T-cell (primary cell): ENCODE measurements at places on chromosomes 7 and 10. TPM values are rescaled to one million over a fixed set of nuclear protein-coding genes. Genes with fewer than 3 reads are reported as not detected.

The CALHM1 gene
- total RNA-seq: not detected

The ANKRD30A gene
- total RNA-seq: not detected

The NHLRC2 gene
- 19.4 TPM for total RNA-seq

The GRID1 gene
- total RNA-seq: not detected

The SPDYE3 gene
- not detected for total RNA-seq

The IQUB gene
- not detected for total RNA-seq

The CNTNAP2 gene
- total RNA-seq: 0.72 TPM

The TM9SF3 gene
- total RNA-seq: 80.5 TPM

The FAM200A gene
- total RNA-seq: 8.7 TPM

The TRIM50 gene
- not detected for total RNA-seq

The ABCB4 gene
- total RNA-seq: 0.96 TPM

The ASZ1 gene
- total RNA-seq: not detected

The C10orf67 gene
- total RNA-seq: not detected

- no peak overlapping the region for H3K27ac ChIP-seq
- H3K36me3 ChIP-seq: no peaks in the 10 kb centered on the region
Measured at GRCh38 chr7:12788171-12788570, 100.7 kb downstream of the ARL4A start.

- DNase-seq: no peak
- no peaks in the 10 kb centered on the region for H3K4me1 ChIP-seq
- no peaks in the 10 kb centered on the region for H3K27me3 ChIP-seq
- H3K36me3 ChIP-seq: no peaks in the 10 kb centered on the region
- no peak overlapping the region for H3K27ac ChIP-seq
- no peak overlapping the region for H3K4me3 ChIP-seq
Measured at GRCh38 chr10:59537501-59537900, 172.1 kb downstream of the SLC16A9 start.

- no peak for DNase-seq
- peaks cover 74% of the 10 kb centered on the region for H3K4me1 ChIP-seq
- no peaks in the 10 kb centered on the region for H3K27me3 ChIP-seq
Measured at GRCh38 chr10:6563075-6563474, 17.0 kb downstream of the PRKCQ start.

GRCh38 chr10:97574374-97575126 is 2.0 kb downstream of the ANKRD2 start:
- no peak for DNase-seq
- no peak overlapping the region for H3K27ac ChIP-seq
- H3K4me3 ChIP-seq: no peak overlapping the region
- H3K27me3 ChIP-seq: no peaks in the 10 kb centered on the region
- no peaks in the 10 kb centered on the region for H3K4me1 ChIP-seq

DNA sequence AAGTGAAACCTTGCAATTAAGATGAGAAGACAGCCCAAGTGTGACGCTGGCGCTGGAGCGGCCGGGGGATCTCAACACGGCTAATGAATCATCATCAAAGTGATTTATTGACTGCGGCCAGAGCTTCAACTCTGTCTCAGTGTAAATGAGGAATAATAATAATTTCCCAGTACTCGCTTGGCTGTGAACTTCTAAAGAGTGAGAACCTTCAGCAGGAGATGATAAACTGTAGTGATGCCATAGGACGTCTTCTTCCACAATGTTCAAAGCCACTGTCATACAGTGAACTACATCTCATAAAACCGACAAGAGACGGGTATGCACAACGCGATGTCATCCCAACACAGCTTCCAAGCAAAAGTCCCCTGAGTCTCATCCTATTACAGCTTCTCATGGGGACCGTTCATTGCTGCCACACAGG is 123.6 kb upstream of the NOBOX start:
- H3K27me3 ChIP-seq: no peaks in the 10 kb centered on the region
- DNase-seq: no peak
- H3K4me3 ChIP-seq: no peak overlapping the region
- no peak overlapping the region for H3K27ac ChIP-seq
- no peaks in the 10 kb centered on the region for H3K36me3 ChIP-seq
- H3K4me1 ChIP-seq: no peaks in the 10 kb centered on the region

GRCh38 chr10:13462551-13462950 is 66.3 kb downstream of the BEND7 start:
- H3K27ac ChIP-seq: no peak overlapping the region
- H3K27me3 ChIP-seq: no peaks in the 10 kb centered on the region
- DNase-seq: no peak
- H3K4me3 ChIP-seq: no peak overlapping the region
- H3K36me3 ChIP-seq: no peaks in the 10 kb centered on the region

DNA sequence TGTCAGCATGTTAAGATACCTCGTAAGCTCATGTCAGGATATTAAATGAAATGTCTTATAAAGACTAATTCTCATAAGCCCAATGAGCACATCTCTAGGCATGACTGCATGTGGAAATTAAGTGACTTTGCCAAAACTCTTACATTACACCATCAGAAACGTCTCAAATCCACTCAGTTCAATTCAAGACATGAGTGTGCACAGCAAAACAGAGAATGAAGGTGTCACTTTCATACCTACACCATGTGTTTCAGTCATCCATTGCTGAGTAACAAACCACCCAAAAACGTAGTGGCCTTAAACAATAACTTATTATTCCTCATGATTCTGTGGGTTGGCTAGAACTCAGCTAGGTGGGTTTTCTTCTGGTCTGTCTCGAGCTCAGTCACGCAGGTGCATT is 99.8 kb downstream of the ATE1 start:
- no peak for DNase-seq
- H3K4me1 ChIP-seq: no peaks in the 10 kb centered on the region
- H3K27ac ChIP-seq: no peak overlapping the region
- H3K36me3 ChIP-seq: peaks cover 22% of the 10 kb centered on the region
- H3K27me3 ChIP-seq: no peaks in the 10 kb centered on the region

DNA sequence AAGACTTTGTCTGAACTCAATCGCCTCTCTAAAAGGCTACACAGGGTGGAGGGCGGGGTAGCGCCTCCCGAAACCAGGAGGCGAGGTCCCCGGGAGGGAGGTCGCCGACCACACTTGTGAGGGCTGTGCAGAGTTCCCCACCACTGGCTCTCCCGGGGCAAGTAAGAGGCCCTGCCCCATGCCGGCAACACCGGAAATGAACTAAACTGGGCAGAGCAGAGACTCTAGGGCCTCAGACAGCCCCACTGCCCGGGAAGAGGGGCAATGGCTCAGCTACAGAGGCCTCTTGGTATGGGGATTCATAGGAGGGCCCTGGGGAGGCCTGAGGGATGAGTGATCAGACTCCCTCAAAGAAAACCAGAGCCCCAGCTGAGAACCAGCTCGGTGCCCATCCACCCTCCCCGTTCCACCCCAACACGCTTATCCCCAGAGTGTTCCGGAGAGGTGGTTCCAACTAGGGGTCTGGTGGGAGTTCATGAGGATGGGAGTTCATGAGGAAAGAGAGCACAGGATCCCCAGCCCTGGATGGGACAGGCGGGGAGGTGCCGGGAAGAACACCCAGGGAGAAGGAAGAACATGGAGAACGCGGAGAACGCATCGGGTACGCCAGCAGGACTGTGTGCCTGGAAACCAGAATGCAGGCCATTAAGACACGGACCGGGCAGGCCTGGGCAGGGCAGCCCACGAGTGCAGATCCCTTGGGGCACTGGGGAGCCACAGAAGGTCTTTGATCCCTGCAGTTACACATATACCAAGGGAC is 89.4 kb upstream of the MYL10 start:
- H3K4me3 ChIP-seq: no peak overlapping the region
- no peaks in the 10 kb centered on the region for H3K4me1 ChIP-seq
- no peak overlapping the region for H3K27ac ChIP-seq
- H3K36me3 ChIP-seq: no peaks in the 10 kb centered on the region

DNA sequence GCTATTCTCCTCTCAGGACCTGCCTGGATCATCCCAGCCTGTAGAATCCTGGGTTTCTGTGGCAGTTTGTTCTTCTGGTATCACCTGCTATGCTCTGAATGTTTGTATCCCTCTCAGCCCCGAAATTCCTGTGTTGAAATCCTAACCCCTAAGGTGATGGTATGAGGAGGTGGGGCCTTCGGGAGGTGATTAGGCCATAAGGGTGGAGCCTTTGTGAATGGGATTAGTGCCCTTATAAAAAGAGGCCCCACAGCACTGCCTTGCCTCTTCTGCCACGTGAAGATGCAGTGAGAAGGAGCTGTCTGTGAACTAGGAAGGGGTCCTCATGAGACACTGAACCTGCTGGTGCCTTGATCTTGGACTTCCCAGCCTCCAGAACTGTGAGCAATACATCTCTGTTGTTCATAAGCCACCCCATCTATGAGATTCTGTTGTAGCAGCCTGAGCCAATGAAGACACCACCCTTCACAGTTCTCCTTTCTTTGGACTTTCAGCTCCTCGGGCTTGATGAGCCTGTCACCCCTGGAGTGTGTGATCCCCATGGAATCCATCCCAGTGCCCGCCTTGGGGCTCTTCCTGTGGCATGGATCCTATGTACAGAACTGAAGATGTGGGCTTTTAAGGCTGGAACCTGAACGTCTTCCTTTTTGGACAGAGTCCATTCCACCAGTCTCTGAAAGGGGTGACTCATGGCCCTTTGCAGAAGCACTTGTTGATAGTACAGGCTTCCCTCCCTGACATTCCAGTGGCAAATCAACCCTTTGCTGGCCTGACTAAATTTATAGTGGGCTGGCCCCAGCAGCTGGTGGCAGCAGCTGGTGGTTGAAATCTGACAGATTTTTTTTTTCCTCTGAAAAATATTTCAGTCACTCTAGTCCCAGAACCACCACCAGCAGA is 138.0 kb downstream of the TACC2 start:
- no peaks in the 10 kb centered on the region for H3K36me3 ChIP-seq
- DNase-seq: no peak
- H3K27me3 ChIP-seq: no peaks in the 10 kb centered on the region
- no peak overlapping the region for H3K27ac ChIP-seq

GRCh38 chr7:90832726-90833125 is 236.6 kb downstream of the CDK14 start:
- H3K4me3 ChIP-seq: no peak overlapping the region
- no peaks in the 10 kb centered on the region for H3K36me3 ChIP-seq
- no peaks in the 10 kb centered on the region for H3K27me3 ChIP-seq
- no peaks in the 10 kb centered on the region for H3K4me1 ChIP-seq
- no peak overlapping the region for H3K27ac ChIP-seq

DNA sequence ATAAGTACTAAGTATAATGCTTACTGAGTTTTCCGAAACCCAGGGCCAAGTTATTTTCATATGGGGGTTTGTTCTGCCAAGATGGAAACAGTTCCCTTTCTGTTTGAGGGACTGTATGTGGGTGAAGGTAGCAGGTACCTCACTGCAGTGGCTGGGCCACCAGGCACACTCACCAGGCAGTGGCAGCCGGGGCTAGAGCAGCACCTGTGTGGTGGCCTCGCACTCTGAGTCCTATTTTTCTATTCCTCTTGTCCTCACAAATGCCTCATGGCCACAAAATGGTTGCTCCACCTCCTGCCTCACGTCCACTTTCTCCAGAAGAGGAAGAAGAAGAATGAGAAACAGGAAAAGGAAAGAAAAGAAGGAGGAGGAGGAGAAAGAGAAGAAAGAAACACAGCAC is 167.3 kb upstream of the SHH start:
- peaks cover 7% of the 10 kb centered on the region for H3K27me3 ChIP-seq
- no peak overlapping the region for H3K27ac ChIP-seq
- H3K4me1 ChIP-seq: no peaks in the 10 kb centered on the region
- no peaks in the 10 kb centered on the region for H3K36me3 ChIP-seq

DNA sequence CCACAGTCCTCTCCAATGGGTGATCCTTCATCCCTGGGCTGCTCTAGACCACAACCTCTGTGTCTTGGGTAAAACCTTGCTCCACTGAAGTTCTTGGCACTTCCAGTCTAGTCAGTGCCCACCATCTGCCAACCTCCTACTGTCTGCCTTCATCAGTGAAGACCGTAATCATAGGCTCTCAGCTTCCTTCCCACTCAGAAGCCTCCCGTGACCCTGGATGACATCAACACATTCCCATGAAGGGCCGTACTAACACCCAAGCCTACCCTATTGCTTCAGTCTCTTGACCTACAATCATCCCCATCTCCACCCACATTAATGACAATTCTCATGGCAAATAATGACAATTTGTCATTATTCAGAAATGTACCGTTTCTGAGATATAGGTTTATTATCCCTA is 27.6 kb upstream of the GARS1 start:
- DNase-seq: no peak
- H3K4me1 ChIP-seq: no peaks in the 10 kb centered on the region
- no peak overlapping the region for H3K4me3 ChIP-seq

- H3K27me3 ChIP-seq: no peaks in the 10 kb centered on the region
- H3K4me3 ChIP-seq: no peak overlapping the region
- DNase-seq: no peak
- no peaks in the 10 kb centered on the region for H3K36me3 ChIP-seq
- H3K4me1 ChIP-seq: no peaks in the 10 kb centered on the region
- no peak overlapping the region for H3K27ac ChIP-seq
Measured at GRCh38 chr10:49328401-49329145, 29.6 kb downstream of the C10orf71 start.

DNA sequence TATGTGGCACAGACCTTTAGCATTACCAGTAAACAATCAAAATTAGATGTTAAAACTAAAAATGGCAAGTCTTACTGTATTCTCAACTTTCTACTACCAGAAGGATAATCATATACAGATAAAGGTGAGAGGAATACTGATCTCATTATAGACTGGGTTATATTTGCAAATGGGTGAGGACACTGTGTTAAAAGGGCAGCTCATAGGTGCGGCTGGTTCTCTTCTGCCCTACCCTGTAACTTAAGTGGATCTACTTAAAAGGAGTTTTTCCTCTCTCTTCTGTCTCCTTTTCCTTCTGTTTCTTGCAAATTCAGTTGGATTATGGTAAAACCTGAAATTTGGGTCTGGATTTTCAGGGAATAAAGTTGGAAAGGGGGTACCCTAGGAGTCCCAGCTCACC is 33.0 kb downstream of the WASL start:
- H3K27me3 ChIP-seq: no peaks in the 10 kb centered on the region
- H3K27ac ChIP-seq: no peak overlapping the region
- DNase-seq: no peak
- peaks cover 24% of the 10 kb centered on the region for H3K4me1 ChIP-seq
- H3K4me3 ChIP-seq: no peak overlapping the region

DNA sequence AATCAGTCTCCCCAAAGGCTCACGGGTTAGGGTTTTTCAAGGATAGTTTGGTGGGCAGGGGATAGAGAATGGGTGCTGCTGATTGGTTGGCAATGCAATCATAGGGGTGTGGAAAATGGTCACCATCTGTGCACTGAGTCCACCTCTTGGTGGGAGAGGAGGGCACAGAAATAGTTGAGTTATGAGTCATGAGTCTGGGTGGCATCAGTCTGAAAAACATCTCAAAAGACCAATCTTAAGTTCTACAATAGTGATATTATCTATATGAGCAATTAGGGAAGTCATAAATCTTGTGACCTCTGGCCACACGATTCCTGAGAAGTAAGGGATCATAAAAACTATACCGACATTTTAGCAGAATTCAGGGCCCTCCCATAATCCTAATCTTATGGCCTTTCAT is 62.7 kb downstream of the LGI1 start:
- H3K36me3 ChIP-seq: no peaks in the 10 kb centered on the region
- no peaks in the 10 kb centered on the region for H3K4me1 ChIP-seq
- H3K27me3 ChIP-seq: peaks cover 7% of the 10 kb centered on the region
- H3K27ac ChIP-seq: no peak overlapping the region
- no peak for DNase-seq
- no peak overlapping the region for H3K4me3 ChIP-seq

DNA sequence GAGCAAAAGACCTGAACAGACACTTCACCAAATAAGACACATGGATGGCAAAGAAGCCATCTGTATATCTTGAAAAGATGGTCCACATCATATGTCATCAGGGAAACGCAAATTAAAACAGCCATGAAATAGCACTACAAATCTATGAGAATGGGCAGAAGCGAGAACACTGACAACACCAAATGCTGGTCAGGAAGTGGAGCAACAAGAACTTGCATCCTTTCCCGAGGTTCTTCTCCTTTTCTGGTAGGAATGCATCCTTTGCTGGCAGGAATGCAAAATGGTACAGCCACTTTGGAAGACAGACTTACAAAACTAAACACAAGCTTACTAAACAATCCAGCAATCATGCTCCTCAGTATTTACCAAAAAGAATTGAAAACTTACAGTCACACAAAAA is 60.0 kb downstream of the PIK3AP1 start:
- H3K27me3 ChIP-seq: no peaks in the 10 kb centered on the region
- no peak for DNase-seq
- H3K4me3 ChIP-seq: no peak overlapping the region
